ENCODE measurements at places on chromosomes 3 and 15.

DNA sequence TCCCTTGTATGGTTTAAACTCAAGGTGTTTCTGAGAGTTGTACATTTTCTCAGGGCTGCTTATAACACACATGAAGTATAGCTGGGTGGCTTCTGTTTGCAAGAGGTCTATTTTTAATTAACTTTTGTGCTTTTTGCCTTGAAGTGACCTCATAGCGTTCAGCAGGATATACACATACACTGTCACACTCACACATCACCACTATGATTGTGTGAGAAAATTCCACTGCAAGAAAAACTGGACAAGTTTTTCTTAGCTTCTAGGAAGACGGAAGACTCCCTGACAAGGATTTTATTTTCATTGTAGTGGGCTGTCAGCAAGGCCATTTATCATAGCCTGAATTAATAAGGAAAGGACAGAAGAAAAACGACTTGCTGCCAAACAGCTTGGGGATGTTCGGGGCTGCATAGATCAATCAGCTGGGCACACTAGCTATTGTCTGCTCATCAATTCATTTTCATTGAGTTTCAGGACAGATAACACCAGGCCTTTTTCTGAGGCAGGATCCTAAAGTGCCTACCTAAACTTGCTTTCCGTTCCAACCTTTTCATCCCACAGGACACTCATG lies 192.8 kb upstream of the CRBN start:
- DNase-seq: no peak

- no peak for DNase-seq
These were observed 47.8 kb upstream of the WNT5A start for GRCh38 chr3:55534876-55535275.

GRCh38 chr15:46091860-46092450 lies 457.1 kb downstream of the SQOR start:
- DNase-seq: no peak

- DNase-seq: no peak
These were observed 98.2 kb upstream of the NR2E3 start for GRCh38 chr15:71712182-71712581.

DNA sequence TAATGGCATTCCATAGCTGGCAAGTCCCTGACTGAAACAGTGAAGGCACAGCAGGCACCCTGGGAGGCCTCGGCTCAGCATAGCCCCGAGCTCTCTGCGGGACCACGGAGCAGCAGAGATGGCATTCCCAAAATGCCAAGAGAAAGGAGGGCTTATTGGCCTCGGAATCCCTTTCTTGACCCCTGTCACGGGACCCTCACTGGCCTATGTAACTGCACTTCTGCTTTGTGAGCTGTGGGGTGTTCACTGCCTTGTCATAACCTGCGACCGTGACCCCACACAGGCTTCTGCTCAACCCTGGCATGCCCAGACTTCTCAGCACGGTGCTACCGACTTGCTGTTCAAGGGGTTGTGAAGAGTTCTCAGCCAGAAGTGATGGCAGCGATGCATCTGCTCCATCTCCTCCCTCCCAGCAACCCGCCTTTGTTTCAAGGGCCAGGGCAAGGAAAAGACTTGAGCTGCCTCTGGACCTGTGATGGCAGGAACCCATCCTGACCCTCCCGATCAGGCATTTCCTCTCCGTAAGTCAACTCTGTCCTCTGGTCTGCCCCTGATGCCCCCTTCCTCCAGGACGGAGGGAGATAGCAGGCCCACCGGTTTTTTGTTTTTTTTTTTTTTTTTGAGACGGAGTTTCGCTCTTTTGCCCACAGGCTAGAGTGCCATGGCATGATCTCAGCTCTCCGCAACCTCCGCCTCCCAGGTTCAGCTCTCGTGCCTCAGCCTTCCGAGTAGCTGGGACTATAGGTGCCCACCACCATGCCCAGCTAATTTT lies 30.5 kb downstream of the EHD4 start:
- no peak for DNase-seq

- no peak for DNase-seq
These were observed 5.5 kb downstream of the CD47 start for GRCh38 chr3:108085370-108085769.

- DNase-seq: no peak
These were observed 91.6 kb downstream of the MESD start for GRCh38 chr15:80898040-80898439.

DNA sequence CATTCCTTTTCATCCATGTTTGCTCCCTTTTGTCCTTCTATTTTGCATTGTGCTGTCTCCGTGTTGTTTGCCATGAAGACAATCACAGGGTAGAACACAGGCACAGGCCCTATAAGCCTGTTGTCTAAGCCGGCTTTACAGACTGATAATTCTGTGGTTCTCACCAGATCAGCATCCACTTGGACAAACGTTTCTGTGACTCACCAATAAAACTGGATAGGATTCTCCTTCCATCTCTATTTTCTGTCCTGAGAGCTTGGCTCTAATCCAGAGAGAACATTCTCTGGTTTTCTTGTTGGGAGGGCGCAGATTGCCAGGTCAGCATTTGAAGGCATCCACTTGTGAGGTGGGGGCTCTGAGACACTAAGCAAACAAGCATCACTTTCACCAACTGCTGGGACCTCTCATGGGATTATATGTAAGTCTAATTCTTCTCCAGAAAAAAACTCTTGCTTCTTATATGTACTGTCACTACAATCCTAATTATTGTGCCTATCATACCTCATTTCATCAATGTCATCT lies 101.6 kb downstream of the ERC2 start:
- DNase-seq: no peak

GRCh38 chr3:172201136-172201869 lies 161.9 kb downstream of the FNDC3B start:
- DNase-seq: no peak

- no peak for DNase-seq
These were observed 684 bp downstream of the SLTM start for GRCh38 chr15:58932710-58933280.

GRCh38 chr3:73669260-73669659 lies 44.5 kb upstream of the PDZRN3 start:
- DNase-seq: no peak

DNA sequence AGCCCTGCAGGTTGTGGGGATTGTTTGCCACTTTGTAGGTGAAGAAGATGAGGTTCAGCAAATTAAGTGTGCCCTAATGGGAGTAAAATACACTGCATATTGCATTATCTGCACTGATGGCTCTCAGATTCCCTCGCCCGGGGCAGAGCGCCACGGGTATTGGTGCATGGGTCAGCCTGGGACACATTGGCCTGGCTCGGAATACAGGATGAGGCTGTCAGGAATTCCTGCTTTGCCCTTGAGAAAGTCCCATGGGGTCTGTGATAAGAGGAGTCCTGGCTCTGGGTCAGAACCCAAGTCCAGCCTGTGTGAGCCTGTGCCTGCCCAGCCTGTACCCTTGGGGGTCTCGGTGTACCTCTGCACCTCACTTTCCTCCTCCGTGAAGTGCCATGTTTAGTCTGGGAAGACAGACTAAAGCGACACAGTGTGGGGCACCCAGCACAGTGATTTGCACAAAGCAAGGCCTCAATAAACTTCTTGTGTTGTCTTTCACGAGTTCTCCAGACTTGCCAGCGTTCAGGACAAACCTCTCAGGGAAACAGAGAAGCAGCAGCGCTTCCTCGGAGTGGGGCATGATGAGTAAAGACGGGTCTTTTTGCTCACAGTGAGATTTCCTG lies 107.6 kb downstream of the LRRK1 start:
- DNase-seq: no peak

DNA sequence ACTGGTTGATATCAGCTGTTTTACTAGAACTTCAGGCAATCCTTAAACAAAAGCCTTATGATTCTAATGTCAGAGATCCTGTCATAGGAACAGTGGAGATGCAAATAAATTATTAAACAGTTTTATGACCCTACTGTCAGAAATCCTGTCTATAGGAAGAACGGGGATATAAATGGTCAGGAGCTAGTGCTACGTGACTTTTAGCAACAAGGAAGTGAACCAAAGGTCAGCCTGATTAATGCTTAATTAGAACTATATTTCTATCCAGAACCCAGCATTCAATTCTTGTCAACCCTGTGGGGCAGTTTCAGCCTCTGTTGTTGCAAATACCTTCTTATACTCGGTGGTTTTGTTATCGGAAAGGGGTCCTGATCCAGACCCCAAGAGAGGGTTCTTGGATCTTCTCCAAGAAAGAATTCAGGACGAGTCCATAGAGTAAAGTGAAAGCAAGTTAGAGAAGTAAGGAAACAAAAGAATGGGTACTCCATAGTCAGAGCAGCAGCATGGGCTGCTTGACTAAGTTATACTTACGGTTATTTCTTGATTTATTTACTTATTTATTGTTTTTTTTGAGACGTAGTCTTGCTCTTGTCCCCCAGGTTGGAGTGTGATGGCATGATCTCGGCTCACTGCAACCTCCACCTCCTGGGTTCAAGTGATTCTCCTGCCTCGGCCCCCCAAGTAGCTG lies 59.9 kb upstream of the RNU6-1 start:
- DNase-seq: no peak
